Bronchial epithelial cell (primary cell): ENCODE measurements at places on chromosomes 11 and 22. TPM values are rescaled to one million over a fixed set of nuclear protein-coding genes. Genes with fewer than 3 reads are reported as not detected.
A peak's percentile ranks its signal among the peaks of the same experiment; 100 is the strongest.

Gene MPEG1
- not detected in 2 replicates for total RNA-seq

Gene ARSA
- 12.1 and 13.6 TPM in 2 replicates for total RNA-seq

Gene POTEH
- total RNA-seq: not detected in 2 replicates

Gene KIRREL3
- total RNA-seq: 0.51 TPM in 1 of 2 replicates, not detected in the other

Gene BRSK2
- 0.38 TPM in 1 of 2 replicates, not detected in the other for total RNA-seq

Gene QSER1
- 11.1 and 13.2 TPM in 2 replicates for total RNA-seq

Gene SYT13
- total RNA-seq: not detected in 2 replicates

Gene MN1
- total RNA-seq: 1.3 and 2.0 TPM in 2 replicates

Gene CADM1
- 1.6 and 14.2 TPM in 2 replicates for total RNA-seq

Gene DNAJB7
- total RNA-seq: not detected in 2 replicates

Gene KCNQ1
- 1.0 and 1.6 TPM in 2 replicates for total RNA-seq

Gene ANO3
- total RNA-seq: under 0.01 TPM in 2 replicates

DNA sequence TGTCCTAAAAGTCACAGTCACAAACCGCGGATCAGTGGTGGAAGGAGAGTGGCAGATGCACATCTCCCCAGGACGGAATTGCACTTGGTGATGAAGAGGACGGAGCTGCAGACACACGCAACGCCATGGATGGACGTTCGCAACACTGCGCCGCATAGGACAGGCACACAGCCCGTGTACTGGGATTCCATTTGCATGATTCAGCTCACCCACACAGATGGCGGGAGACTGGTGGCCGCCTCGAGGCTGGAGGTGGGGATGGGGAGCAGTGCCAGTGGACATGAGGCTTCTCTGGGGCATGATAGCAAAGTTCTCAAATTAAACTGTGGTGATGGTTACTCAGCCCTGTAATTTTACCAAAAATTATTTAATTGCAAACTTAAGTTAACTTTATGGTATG, 37.4 kb downstream of the DUSP8 start:
- DNase-seq: no peak

- DNase-seq: no peak
These were observed 33.1 kb downstream of the CEP295 start for GRCh38 chr11:93694557-93694956.

GRCh38 chr11:128476049-128476448, 111.3 kb downstream of the ETS1 start:
- no peak for DNase-seq

DNA sequence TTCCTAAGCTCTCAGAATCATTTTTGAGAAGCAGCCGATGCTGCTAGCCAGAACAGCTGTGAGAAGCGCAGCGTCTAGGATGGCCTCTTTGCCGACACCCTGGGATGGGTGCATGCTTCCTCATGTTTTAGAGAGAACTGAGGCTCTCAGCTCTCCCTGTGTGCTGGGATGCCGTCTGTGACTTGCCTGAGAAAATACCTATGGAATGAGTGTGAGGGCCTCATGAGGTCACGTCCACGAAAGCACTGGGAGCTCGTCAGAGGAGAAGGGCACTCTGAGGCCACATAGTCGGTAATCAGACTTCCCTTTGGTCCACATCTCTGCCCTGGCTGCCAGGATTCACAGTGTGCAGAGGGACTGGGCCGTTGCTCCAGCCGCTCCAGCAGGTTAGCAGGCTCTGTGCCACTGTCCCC, 54.7 kb downstream of the MICAL3 start:
- DNase-seq: peak; percentile 78

- DNase-seq: no peak
These were observed 10.3 kb downstream of the SCARF2 start for GRCh38 chr22:20427104-20427944.

DNA sequence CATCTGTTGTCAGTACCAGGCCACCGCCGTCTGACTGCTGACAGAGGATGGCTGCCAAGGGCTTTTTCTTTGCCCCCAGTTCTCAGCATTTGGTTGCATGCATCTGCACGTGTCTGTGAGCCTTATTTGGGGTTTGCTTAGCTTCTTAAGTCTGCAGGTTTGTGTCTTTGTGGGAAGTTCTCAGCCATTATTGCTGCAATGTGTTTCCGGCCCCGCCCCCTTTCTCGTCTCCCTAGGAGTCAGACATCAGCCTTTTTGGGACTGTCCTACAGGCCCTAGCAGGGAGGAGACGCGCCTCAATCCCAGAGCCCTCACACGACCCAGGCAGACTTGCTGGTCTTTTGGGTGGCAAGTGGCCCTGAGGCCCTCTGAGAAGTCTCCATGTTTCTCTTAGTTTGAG, 8.0 kb downstream of the MOB2 start:
- DNase-seq: no peak

DNA sequence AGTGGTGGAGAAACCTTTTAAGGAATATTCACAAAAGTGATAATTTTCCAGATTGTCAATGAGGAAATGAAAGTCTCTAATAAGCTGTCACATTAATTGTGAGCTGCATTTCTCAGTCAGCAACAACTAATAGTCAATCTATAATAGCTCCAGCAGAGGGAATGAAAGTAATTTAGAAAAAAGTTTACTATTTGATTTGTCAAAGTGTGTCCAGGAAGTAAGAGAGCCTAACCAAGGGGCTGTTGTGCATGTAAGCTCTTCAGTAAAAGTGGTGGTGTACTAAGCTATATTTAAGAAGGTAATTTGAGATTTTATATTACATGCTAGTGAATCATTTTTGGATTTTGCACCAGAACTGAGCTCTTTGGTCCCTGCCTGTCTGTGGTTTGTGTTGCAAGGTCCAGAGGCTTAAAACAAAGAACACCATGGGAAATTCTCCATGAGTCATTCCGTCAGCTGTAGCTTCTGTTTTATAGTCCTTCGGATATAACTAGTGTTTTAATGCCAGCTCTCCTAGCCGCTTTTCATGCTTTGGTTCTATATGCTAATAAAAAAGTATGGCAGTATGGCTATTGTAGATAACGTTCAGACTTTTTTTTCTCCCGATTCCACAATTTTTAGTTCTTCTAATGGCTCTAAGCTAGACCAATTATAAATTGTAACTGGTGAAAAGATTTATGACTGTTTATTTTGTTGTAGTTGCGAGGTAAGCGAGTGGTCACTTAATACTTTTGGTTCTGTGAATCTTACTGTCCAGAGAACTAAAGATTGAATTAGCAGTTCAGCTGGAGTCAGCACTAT, 64.6 kb downstream of the ARHGEF12 start:
- peak; percentile 99 for DNase-seq

DNA sequence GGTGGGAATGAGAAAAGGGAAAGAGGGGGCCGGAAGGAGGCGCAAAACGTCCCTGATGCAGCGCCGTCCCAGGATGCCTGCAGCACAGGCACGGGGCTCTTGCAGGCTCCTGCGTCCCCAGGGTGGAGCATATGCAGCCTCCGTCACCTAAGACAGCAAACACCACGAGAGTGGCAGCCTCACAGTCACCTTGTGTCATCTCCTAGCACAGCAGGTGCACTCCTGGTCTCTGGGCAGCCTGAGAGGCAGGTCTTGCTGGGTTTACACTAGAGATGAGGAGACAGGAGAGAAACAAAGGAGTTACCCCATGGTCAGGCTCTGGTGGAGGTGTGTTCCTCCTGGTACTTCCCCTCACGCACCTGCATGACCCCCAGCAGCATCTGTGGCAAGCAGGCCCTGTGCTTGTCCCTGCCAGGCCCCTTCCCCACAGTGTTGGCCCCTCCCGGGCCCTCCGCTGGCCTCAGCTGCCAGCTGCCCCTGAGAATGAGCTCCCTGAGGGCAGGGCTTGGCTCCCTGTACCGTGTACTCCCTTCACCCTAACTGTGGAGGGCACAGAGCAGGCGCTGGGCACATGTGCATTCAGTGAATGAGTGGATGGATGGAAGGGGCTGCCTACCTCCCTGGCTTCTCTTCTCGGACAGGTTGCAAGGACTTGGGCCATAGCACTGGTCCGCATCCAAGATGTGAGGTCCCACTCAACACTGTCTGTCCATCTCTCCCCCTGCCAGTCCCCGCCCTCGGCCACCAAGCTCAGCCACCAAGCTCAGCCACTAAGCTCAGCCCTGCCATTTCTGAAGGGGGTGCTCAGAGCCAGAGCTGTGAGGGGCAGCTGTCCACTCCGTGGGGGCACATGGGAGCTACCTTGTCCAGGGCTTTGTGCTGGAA, 988.6 kb downstream of the BRD1 start:
- DNase-seq: no peak

- DNase-seq: peak; percentile 21
These were observed 24.0 kb downstream of the PISD start for GRCh38 chr22:31637891-31638618.

DNA sequence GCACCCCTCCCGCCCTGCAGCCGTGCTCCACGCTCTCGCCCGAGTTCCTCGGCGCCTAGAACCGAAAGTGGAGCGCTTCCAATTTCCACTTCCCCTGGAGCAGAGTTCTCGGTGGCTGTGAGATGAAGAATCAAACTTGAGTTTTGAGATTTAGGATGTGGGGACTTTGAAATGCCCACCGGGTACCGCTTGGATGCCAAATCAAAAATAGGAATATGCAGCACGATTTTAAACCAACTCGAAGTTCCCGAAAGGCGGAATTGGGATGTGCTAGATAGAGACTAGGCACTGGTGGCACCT, 569 bp downstream of the POLA2 start:
- DNase-seq: no peak
